Progenitor cell of endocrine pancreas (in vitro differentiated cells): ENCODE measurements at places on chromosomes 11 and 22. TPM values are rescaled to one million over a fixed set of nuclear protein-coding genes. Genes with fewer than 3 reads are reported as not detected.

The SMC1B gene
- total RNA-seq, result not detected in 2 replicates

The NXPE2 gene
- 0.19 TPM in 1 of 2 replicates, not detected in the other for total RNA-seq

The POU2AF3 gene
- 3.4 and 4.2 TPM in 2 replicates for total RNA-seq

The FXYD2 gene
- total RNA-seq, result 7.4 and 7.7 TPM in 2 replicates

The FOLH1 gene
- not detected in 2 replicates for total RNA-seq

The NXPE4 gene
- not detected in 2 replicates for total RNA-seq

The DNHD1 gene
- 7.0 and 7.7 TPM in 2 replicates for total RNA-seq

The PRG3 gene
- not detected in 2 replicates for total RNA-seq

The FOXRED2 gene
- 22.7 and 23.5 TPM in 2 replicates for total RNA-seq

The APOBEC3H gene
- not detected in 2 replicates for total RNA-seq

The P2RX3 gene
- not detected in 2 replicates for total RNA-seq

The OR6T1 gene
- total RNA-seq, result not detected in 2 replicates

The KRTAP5-9 gene
- total RNA-seq, result 0.26 and 0.53 TPM in 2 replicates

The SLC29A2 gene
- total RNA-seq, result 35.6 and 38.2 TPM in 2 replicates

The SIDT2 gene
- total RNA-seq, result 44.7 and 52.6 TPM in 2 replicates

The KCNK4 gene
- total RNA-seq, result 0.62 TPM in 1 of 2 replicates, not detected in the other

The MPEG1 gene
- total RNA-seq, result not detected in 2 replicates

The PTS gene
- 46.3 and 49.6 TPM in 2 replicates for total RNA-seq

The FREY1 gene
- 2.8 and 3.7 TPM in 2 replicates for total RNA-seq

The PGA3 gene
- total RNA-seq, result not detected in 2 replicates

The NLRP10 gene
- not detected in 2 replicates for total RNA-seq

The DMC1 gene
- 2.2 and 3.0 TPM in 2 replicates for total RNA-seq

The LSP1 gene
- not detected in 2 replicates for total RNA-seq

The MS4A4A gene
- total RNA-seq, result 0.33 TPM in 1 of 2 replicates, not detected in the other

The KRTAP5-8 gene
- total RNA-seq, result 0.24 TPM in 1 of 2 replicates, not detected in the other

The CADM1 gene
- 147 and 154 TPM in 2 replicates for total RNA-seq

The FAM111B gene
- total RNA-seq, result 13.8 and 14.7 TPM in 2 replicates

The DDTL gene
- total RNA-seq, result not detected in 2 replicates

The RAB3IL1 gene
- total RNA-seq, result 0.53 and 0.67 TPM in 2 replicates

The CCDC87 gene
- 0.89 and 1.1 TPM in 2 replicates for total RNA-seq

The FADS1 gene
- total RNA-seq, result 114 and 121 TPM in 2 replicates

The PGGHG gene
- 67.0 and 74.7 TPM in 2 replicates for total RNA-seq

The CCDC88B gene
- 4.3 and 6.2 TPM in 2 replicates for total RNA-seq

The MPZL2 gene
- total RNA-seq, result 22.4 and 22.9 TPM in 2 replicates

The SPDYC gene
- not detected in 2 replicates for total RNA-seq

The TLCD5 gene
- 8.9 and 9.3 TPM in 2 replicates for total RNA-seq

The TEX54 gene
- not detected in 2 replicates for total RNA-seq

The SLC6A5 gene
- not detected in 2 replicates for total RNA-seq

The SCARF2 gene
- 14.4 and 14.6 TPM in 2 replicates for total RNA-seq

The YPEL1 gene
- 24.9 and 30.5 TPM in 2 replicates for total RNA-seq

The CCDC89 gene
- total RNA-seq, result not detected in 2 replicates

The TREH gene
- not detected in 2 replicates for total RNA-seq

The PUS3 gene
- 12.4 and 12.7 TPM in 2 replicates for total RNA-seq

The ANO9 gene
- total RNA-seq, result 31.0 and 34.6 TPM in 2 replicates

The OR52I1 gene
- total RNA-seq, result not detected in 2 replicates

The E2F8 gene
- 9.2 and 9.4 TPM in 2 replicates for total RNA-seq

The SRSF8 gene
- total RNA-seq, result 42.4 and 43.4 TPM in 2 replicates

The PRG2 gene
- total RNA-seq, result not detected in 2 replicates

The VWCE gene
- 34.0 and 40.1 TPM in 2 replicates for total RNA-seq

The TUB gene
- 14.9 and 16.3 TPM in 2 replicates for total RNA-seq

The NDUFA6 gene
- 66.2 and 73.4 TPM in 2 replicates for total RNA-seq

The ZNF70 gene
- 8.9 and 9.8 TPM in 2 replicates for total RNA-seq

The MAPK8IP2 gene
- total RNA-seq, result 6.4 and 7.7 TPM in 2 replicates

The ESAM gene
- 1.4 and 1.6 TPM in 2 replicates for total RNA-seq

The MPPED2 gene
- total RNA-seq, result 25.9 and 32.8 TPM in 2 replicates

The OR52N4 gene
- not detected in 2 replicates for total RNA-seq

The MRGPRF gene
- total RNA-seq, result 0.24 and 0.41 TPM in 2 replicates

The MCHR1 gene
- 0.19 and 0.38 TPM in 2 replicates for total RNA-seq

The TRPC6 gene
- 0.05 and 0.58 TPM in 2 replicates for total RNA-seq
